Activated CD4-positive, alpha-beta T cell treated with anti-CD3 and anti-CD28 coated beads, Interleukin-2, amount 10 ng/mL, durations not matched to agents 24 days and 14 days (primary cell): ENCODE measurements at places on chromosomes 5 and 9. TPM values are rescaled to one million over a fixed set of nuclear protein-coding genes. Genes with fewer than 3 reads are reported as not detected.
A peak's percentile ranks its signal among the peaks of the same experiment; 100 is the strongest.

The SOX30 gene
- 0.19 TPM in 1 of 2 replicates, not detected in the other for total RNA-seq

GRCh38 chr5:160044391-160044804 lies 35.5 kb downstream of the TTC1 start:
- no peak for DNase-seq

GRCh38 chr9:4689021-4689420 lies 9.7 kb downstream of the CDC37L1 start:
- no peak for DNase-seq

- no peak for DNase-seq
Observed at GRCh38 chr5:82918311-82919031, 158.7 kb downstream of the TMEM167A start.

- DNase-seq = no peak
Observed at GRCh38 chr9:36866840-36867239, 167.2 kb downstream of the PAX5 start.

GRCh38 chr9:87662808-87663528 lies 63.0 kb upstream of the CTSL start:
- peak; percentile 80 for DNase-seq

DNA sequence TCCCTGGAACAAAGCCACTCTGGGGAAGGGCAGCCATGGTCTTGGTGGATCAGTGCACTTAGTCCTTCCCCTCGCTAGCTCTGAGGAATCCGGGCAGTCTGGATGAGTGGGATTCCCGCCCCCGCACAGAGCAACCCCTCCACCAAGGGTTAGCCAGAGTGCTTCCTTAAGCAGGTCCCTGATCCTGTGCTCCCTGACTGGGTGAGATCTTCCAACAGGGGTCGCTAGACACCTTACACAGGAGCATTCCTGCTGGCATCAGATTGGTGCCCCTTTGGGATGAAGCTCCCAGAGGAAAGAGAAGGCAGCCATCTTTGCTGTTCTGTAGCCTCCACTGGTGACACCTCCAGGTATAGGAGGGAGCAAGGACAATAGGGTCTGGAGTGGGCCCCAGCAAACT lies 228.8 kb downstream of the AP3B1 start:
- DNase-seq = no peak
